HepG2 (cell line): ENCODE measurements at places on chromosomes 3 and 15. TPM values are rescaled to one million over a fixed set of nuclear protein-coding genes. Genes with fewer than 3 reads are reported as not detected.

DNA sequence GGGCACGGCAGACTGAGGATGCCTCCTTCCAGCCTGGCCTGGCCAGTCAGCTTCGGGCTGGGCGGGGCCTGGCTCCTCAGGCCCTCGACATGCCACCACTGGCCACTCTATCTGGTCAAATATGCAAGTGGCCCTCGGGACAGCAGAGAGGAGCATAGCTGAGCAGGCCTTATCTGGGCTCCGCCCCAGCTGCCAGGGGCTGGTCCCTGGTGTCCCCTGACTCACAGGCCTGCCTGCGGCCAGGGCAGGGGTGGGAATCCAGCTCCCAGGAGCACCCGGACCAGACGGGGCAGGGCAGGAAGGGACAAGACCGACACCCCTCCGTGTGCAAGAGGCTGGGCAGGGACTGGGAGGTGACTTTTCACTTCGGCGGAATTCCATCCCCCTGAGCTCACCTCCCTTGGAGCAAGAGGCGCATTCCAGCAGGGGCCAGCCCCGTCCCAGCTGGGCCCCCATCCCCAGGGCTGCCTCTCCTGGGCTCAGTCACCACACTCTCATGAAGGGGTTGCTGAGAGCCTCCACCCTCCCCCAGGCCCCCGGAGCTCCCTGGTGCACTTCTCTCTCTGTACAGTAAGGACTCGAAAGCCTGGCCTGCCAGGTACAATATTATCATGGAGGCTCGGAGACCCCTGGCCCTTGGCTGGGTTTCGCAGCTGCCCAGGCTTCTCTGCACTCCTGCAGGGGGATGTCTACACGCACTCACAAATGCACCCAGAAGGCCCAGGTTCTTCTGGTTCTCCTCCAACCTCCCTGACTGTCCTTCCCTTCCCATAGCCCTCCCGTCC is 29.5 kb downstream of the WNT7A start:
- H3K36me3 ChIP-seq = no peaks in the 10 kb centered on the region
- H3K4me3 ChIP-seq = no peak overlapping the region
- H3K27me3 ChIP-seq = peaks cover 48% of the 10 kb centered on the region; the same call in 2 of the 3 replicates
- no peak overlapping the region for H3K27ac ChIP-seq

The SHC4 gene
- 0.01 TPM in 1 of 2 replicates, not detected in the other for polyA plus RNA-seq

DNA sequence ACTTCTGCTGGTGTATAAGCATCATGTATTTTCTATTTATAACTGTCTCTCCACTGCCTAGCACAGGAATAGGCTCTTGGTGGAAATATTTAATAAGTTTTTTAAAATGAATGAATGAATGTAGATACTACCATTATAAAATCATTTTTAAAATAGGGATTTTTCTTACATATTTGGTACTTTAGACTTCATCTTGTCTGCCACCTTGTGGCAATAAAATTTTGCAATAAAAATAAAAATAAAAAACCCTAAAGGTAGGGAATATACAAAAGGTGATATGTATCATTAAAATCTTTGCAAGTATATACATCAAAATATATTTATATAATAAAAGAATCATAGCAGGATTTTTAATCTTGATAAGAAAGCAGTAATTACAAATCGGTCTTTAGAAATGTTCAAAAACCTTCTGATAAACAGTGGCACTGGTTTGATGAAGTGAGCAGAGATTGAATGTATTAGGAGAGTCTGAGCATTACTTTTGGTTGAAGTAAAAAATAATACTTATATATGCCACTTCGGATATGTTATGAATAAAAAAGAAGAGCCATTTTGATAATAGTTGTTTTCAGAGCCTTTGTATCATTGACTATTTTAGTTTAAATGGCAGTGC is 95.2 kb downstream of the SPATA16 start:
- no peak overlapping the region for H3K27ac ChIP-seq
- no peaks in the 10 kb centered on the region for H3K36me3 ChIP-seq
- H3K4me3 ChIP-seq = no peak overlapping the region
- no peaks in the 10 kb centered on the region for H3K27me3 ChIP-seq

The CMTM8 gene
- 15.2 and 15.8 TPM in 2 replicates for polyA plus RNA-seq

DNA sequence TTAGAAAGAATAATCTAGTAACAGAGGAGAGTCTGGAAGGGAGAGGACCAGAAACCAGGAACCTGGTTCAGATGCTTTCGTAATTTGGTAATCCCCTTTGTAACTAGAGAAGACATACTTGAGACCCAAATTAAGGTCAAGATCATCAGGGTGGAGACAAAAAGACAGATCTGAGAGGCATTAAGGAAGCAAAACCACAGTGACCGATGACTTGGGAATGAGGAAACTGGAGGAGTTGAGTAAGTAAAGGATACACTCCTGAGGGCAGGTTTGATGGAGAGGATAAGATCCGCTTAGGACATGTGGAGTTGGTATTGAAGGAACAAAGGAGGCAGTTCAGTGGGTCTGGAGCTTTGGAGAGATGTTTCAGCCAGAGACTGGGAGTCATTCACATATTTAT is 23.6 kb upstream of the BCL2A1 start:
- no peak overlapping the region for H3K27ac ChIP-seq
- H3K4me3 ChIP-seq = no peak overlapping the region
- no peaks in the 10 kb centered on the region for H3K36me3 ChIP-seq
- no peaks in the 10 kb centered on the region; the same call in 1 of the 2 replicates for H3K27me3 ChIP-seq

DNA sequence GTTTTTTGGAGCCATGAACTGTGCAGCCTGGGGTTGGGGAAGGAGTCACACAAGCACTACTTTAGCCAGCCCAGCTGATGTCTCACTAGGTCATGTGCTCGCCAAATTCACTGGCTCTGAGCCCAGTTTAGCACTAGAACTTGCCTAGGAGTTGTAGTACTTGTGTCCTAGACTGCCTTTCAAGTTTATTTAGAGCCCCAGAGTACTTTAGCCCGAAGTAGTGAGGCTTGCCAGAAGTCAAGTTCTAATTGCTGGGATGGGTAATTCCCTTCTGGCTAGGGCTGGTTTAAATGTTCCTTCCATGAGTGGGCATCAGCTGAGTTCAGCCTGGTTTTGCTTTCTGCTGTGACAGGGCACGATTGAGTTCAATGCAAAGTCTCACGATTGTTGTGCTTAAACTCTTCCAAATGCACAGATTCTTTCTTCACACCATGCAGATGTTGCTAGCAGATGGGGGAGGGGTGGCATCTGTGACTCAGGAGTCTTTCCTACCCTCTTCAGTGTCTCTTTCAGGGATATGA is 228.2 kb upstream of the ZPLD1 start:
- no peak overlapping the region for H3K4me3 ChIP-seq
- no peaks in the 10 kb centered on the region for H3K27me3 ChIP-seq
- DNase-seq = no peak
- H3K36me3 ChIP-seq = no peaks in the 10 kb centered on the region
- H3K27ac ChIP-seq = no peak overlapping the region

- H3K4me3 ChIP-seq = no peak overlapping the region
- no peaks in the 10 kb centered on the region for H3K27me3 ChIP-seq
- H3K27ac ChIP-seq = no peak overlapping the region
- no peak for DNase-seq
Measured at GRCh38 chr15:52491472-52491871, 37.2 kb downstream of the MYO5A start.

DNA sequence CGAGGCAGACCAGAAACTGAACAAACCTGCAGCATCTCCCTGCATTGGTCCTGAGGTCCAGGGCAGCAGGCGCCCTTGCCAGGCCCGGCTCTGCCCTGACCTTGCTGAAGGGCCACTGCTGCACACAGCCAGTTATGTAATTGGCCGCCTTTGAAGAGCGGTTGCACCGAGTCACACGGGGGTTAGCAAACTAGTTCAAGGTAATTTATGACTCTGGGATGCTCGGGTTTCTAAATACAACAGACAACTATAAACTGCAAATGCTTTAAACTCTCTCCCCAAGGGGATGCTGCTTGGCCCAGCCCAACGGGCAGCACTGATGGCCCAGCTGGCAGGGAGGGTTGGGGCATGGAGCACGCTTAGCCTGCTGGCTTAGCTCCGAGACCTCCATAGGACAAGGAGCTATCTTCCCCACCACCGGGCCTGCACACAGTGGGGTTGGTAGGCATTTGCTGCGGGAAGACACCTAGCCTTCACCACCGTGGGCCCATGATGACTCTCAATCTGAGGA is 60.3 kb upstream of the IQSEC1 start:
- DNase-seq = no peak
- no peaks in the 10 kb centered on the region for H3K27me3 ChIP-seq
- H3K4me3 ChIP-seq = no peak overlapping the region
- H3K27ac ChIP-seq = no peak overlapping the region
- no peaks in the 10 kb centered on the region for H3K4me1 ChIP-seq
- H3K36me3 ChIP-seq = peaks cover 7% of the 10 kb centered on the region; the same call in 1 of the 3 replicates

The ACTRT3 gene
- polyA plus RNA-seq = 0.42 and 0.47 TPM in 2 replicates

DNA sequence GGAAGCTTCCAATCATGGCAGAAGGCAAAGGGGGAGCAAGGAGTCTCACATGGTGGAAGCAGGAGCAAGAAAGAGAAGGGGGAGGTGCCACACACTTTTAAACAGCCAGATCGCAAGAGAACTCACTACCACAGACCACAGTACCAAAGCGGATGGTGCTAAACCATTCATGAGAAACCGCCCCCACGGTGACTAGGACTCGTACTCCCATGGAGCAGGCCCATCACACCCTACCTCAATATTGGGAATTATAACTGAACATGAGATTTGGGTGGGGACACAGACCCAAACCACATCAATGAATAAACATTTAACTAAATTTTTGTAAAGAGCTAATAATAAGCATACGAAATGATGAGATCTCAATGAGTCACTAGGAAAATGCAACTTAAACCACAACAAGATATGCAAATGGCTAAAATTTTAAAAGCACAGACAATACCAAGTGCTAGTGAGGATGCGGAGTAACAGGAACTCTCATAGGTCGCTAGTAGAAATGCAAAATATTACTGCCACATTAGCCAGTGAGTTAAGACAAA is 10.0 kb downstream of the MRPS25 start:
- no peak for DNase-seq
- H3K4me3 ChIP-seq = no peak overlapping the region
- peaks cover 89% of the 10 kb centered on the region for H3K36me3 ChIP-seq
- no peak overlapping the region for H3K27ac ChIP-seq
- H3K4me1 ChIP-seq = peaks cover under 1% of the 10 kb centered on the region; the same call in 1 of the 2 replicates
